ENCODE measurements at places on chromosomes 12 and 14. TPM values are rescaled to one million over a fixed set of nuclear protein-coding genes. Genes with fewer than 3 reads are reported as not detected.

The KCNH3 gene
- 0.19 TPM for total RNA-seq

The CRADD gene
- 80.1 TPM for total RNA-seq

The TBX3 gene
- total RNA-seq: 9.7 TPM

DNA sequence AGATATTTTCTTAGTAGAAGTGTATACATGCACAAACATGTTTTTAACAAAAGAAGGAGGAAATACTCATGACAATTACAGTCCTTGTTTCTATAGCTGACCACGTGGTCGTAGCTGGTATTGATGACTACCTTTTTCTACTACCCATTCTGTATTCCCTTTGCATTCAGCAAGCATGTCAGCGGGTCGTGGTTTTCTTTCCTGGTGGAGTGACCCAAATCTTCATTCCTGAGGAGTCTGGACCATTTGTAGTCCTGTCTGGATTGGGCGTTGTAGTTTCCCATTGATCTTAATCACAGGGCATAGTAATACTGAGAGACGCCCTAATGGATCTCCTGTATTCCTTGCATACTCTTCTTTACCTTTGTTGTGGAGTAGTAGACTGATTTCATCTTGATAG, 472.1 kb upstream of the RGS6 start:
- H3K27ac ChIP-seq: no peak overlapping the region
- no peaks in the 10 kb centered on the region for H3K27me3 ChIP-seq

DNA sequence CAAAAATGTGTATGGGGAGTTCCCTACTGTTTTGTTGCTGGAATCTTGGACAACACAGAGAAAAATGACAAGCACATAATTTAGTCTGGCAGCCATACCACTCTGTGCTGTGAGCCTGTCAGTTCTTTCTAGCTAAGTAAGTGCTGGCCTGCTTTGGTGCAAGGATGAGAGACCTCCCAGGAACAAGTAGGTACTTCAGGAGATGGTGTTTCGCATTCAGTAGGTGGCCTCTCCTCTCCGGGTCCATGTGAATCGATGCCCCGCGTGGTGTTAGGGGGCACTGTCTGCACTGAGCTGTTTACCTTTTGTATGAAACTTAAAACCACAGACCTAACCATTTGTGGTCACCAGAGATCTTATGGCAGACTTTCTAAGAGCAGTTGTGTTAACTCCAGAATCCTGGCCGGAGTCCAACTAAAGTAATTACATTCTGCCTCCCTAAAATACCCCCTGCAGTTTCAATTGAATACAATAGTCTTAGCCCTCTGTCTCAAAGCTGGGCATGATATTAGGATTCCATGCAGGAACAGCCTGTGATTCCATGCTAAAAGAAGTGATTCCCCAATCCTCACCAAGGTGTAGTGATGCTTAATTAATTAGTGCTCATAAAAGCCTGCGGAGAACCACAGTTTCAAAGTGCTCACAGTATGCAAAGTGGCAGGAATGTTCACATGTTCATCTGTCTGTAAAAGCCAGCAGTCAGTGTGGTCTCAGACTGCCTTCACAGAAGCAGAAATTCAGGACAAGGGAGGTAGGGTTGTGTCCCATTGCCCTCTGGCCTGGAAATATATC, 64.2 kb downstream of the LLPH start:
- no peak overlapping the region for H3K4me3 ChIP-seq
- H3K27ac ChIP-seq: no peak overlapping the region
- H3K4me1 ChIP-seq: no peaks in the 10 kb centered on the region

- H3K27ac ChIP-seq: no peak overlapping the region
- H3K36me3 ChIP-seq: no peaks in the 10 kb centered on the region
- DNase-seq: no peak
- no peaks in the 10 kb centered on the region for H3K27me3 ChIP-seq
- H3K4me3 ChIP-seq: no peak overlapping the region
- no peaks in the 10 kb centered on the region for H3K4me1 ChIP-seq
Measured at GRCh38 chr12:131703161-131703560, 7.7 kb upstream of the SFSWAP start.

- H3K4me3 ChIP-seq: peak overlapping the region; percentile 40
- no peak for DNase-seq
- H3K4me1 ChIP-seq: peaks cover 60% of the 10 kb centered on the region
- peak overlapping the region; percentile 75 for H3K27ac ChIP-seq
Measured at GRCh38 chr12:18752947-18753346, 15.0 kb downstream of the CAPZA3 start.

- no peak for DNase-seq
- H3K36me3 ChIP-seq: no peaks in the 10 kb centered on the region
- H3K27ac ChIP-seq: no peak overlapping the region
Measured at GRCh38 chr12:11804130-11804529, 154.7 kb downstream of the ETV6 start.

DNA sequence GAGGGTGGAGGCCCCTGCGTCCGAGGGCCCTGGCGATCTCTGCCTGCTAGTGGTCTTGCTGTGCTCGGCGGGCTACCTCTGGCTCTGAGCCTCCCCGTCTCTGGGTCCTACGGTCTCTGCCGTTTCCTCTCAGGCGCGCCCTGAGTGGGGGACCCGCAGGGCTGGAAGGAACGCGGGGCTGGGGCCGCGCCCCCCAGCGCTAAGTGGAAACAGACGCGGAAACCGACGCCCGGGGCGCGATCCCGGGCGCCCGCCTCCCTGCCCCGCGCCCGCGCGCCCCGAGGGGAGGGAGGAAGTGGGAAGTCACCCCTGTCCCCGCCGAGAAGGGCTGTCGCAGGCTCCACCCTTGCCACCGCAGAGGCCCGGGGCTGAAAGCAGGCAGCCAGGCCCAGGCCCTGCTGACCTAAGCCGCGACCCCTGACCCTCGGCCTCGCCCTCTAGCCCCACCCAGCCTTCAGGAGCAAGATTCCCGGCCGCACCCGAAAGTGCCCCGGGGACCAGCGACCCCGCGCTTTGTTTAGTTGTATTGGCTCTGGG, 831 bp downstream of the CRIP1 start:
- H3K27ac ChIP-seq: peak overlapping the region; percentile 96
- H3K4me3 ChIP-seq: peak overlapping the region; percentile 47
- peaks cover 23% of the 10 kb centered on the region for H3K27me3 ChIP-seq
- peaks cover 70% of the 10 kb centered on the region for H3K4me1 ChIP-seq
- no peaks in the 10 kb centered on the region for H3K36me3 ChIP-seq

All from heart right ventricle (tissue), 16 donors.